ENCODE measurements at places on chromosomes 16 and 17. TPM values are rescaled to one million over a fixed set of nuclear protein-coding genes. Genes with fewer than 3 reads are reported as not detected.

DNA sequence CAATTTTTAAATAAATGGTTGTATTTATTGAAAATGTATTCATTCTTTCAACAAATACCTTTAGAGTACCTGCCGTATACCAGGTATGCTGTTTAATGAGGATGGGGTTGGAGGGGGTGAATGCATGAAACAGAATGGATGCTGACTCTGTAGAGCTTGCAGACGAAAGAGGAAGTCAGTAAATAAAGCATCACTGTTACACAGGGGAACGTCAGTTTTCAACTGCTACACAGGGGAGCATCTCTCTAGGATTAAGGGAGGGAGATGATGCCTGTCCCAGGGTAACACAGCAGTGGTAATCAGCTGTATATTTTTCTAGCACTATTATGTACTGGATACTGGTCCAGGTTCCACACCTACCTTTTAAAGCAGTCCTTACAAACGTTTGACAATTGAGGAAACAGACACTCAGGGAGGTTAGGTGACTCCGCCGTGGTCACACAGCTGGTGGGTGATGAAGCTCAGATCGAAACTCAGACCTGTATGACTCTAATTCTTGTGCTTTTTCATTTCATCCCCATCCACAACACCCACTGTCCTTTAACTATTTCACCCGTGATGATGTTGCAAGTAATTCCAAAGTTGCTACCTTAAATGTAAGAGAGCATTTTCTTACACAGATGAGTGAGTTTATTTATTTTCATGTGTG is 452.1 kb upstream of the HSBP1 start:
- H3K4me3 ChIP-seq: no peak overlapping the region
- no peaks in the 10 kb centered on the region for H3K27me3 ChIP-seq
- H3K4me1 ChIP-seq: 0 out of 2 replicates have a peak, but pooled peaks cover 7% of the 10 kb centered on the region
- H3K36me3 ChIP-seq: no peaks in the 10 kb centered on the region

- no peak overlapping the region for H3K27ac ChIP-seq
- DNase-seq: no peak
- no peaks in the 10 kb centered on the region for H3K36me3 ChIP-seq
Measured at GRCh38 chr17:48174833-48175523, 67.4 kb downstream of the SNX11 start.

The LRRC75A gene
- polyA plus RNA-seq: 0.54 TPM

- peak overlapping the region; percentile 36 for H3K27ac ChIP-seq
- H3K36me3 ChIP-seq: no peaks in the 10 kb centered on the region
- DNase-seq: peak; percentile 88
- peaks cover 15% of the 10 kb centered on the region for H3K4me1 ChIP-seq
Measured at GRCh38 chr17:1186214-1186820, 6.5 kb upstream of the ABR start.

The TNFRSF17 gene
- not detected for polyA plus RNA-seq

DNA sequence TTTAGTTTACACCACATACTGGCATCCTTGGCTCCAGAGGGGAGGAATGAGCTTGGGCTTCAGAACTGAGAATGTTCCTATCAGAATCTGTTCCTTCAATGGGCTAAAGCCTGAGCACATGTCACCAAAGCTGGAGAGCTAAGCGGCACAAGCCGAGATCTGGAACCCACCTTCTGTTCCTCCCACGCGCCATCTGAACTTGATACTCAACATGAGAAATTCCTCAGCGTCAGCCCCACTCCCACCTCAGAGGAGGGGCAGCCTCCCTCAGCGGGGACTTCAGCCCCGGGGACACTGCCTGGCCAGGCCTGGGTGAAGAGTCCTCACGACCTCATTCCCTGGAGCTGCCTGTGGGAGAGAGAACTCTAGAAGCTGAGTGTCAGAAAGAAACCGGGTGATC is 22.8 kb upstream of the SLC47A1 start:
- H3K27me3 ChIP-seq: no peaks in the 10 kb centered on the region
- no peaks in the 10 kb centered on the region for H3K36me3 ChIP-seq
- H3K4me1 ChIP-seq: no peaks in the 10 kb centered on the region
- H3K4me3 ChIP-seq: no peak overlapping the region
- no peak for DNase-seq

The TMIGD1 gene
- not detected for polyA plus RNA-seq

The CCL2 gene
- polyA plus RNA-seq: 115 TPM

DNA sequence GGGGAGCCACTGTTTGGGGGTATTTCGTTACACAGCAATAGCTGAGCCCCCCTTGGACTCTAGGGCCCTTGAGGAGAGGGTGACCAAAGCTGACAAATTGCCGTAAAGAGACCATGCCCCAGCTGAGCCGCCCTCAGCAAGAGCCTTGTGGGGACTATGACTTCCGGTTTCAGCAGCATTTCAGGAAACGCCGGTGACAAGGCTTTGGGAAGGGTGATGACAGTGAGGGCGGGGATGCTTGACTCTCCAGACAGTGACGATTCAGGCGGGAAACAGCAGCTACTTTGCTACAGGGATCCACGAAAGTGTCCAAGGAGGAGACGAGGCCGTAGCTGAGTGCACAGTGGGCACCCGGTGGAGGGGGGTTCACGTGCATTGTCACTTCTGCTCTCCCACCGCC is 360.8 kb downstream of the C16orf95 start:
- H3K4me3 ChIP-seq: no peak overlapping the region
- H3K27me3 ChIP-seq: peaks cover 31% of the 10 kb centered on the region
- DNase-seq: no peak
- H3K27ac ChIP-seq: no peak overlapping the region

- H3K27ac ChIP-seq: no peak overlapping the region
- no peak overlapping the region for H3K4me3 ChIP-seq
- no peaks in the 10 kb centered on the region for H3K4me1 ChIP-seq
Measured at GRCh38 chr17:45282683-45283644, 21.1 kb upstream of the SPATA32 start.

The FOXN1 gene
- not detected for polyA plus RNA-seq

The ZFPM1 gene
- polyA plus RNA-seq: 0.14 TPM

DNA sequence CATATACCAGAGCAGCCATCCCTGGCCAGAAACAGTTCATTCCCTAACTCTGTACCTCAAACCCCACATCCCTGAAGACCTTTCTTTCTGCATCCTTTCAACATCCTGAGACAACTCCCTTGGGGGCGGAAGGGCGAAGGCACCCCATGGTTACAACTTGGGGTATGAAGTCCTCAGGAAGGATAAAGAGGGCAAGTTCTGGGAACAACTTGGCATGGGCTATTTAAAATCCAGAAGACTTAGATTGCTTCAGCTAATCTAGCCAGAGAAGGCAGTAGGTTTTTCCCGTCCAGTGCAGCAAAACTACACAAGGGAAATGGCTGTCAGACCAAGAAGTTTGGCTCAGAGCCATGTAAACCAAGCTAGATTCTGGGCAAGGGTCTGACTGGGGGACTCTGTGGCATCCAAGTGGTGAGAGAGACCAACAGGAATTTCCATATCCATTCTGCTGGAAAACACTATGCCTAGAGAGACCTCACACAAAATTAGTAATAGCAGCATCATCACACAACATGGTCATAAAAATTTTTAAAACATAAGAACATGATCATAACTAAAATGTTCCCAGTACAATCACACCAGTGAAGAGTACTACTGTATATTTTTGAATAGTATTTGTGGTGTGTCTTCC is 113.2 kb downstream of the CDYL2 start:
- no peak overlapping the region for H3K4me3 ChIP-seq
- H3K27me3 ChIP-seq: no peaks in the 10 kb centered on the region
- H3K36me3 ChIP-seq: no peaks in the 10 kb centered on the region
- DNase-seq: peak; percentile 7
- H3K27ac ChIP-seq: no peak overlapping the region

- no peak for DNase-seq
- H3K27me3 ChIP-seq: no peaks in the 10 kb centered on the region
- 0 out of 2 replicates have a peak, but pooled peaks cover 3% of the 10 kb centered on the region for H3K36me3 ChIP-seq
- no peak overlapping the region for H3K27ac ChIP-seq
Measured at GRCh38 chr17:29430275-29430674, 40.1 kb downstream of the TAOK1 start.

The KRT12 gene
- polyA plus RNA-seq: not detected

DNA sequence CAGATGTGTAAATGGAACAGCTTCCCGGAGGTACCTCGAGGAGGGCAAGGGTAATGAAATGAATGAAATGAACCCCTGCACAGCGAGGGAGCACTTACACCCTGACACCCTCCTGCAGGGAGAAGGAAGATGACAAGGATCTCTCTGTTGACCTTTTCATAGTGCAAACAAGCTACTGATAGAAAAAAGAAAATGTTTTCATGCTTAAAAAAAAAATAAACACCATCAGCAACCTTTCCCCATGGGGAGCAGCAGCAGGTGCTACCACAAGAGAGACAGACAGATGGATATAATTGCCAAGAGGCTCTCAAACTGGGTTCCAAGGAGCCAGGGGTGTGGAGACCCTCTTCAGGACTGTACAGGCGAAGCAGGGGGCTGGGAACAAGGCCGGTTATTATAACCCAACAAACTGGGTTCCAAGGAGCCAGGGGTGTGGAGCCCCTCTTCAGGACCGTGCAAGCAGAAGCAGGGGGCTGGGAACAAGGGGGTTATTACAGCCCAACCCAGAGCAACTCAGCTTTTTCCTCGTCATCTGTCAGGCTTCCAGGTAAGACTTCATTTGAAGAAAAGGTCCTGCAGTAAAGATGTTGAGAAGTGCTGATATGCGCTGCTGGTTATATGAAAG is 718 bp upstream of the RPH3AL start:
- H3K27ac ChIP-seq: no peak overlapping the region
- H3K4me3 ChIP-seq: no peak overlapping the region
- H3K4me1 ChIP-seq: 0 out of 2 replicates have a peak, but pooled peaks cover 4% of the 10 kb centered on the region
- no peaks in the 10 kb centered on the region for H3K36me3 ChIP-seq
- H3K27me3 ChIP-seq: no peaks in the 10 kb centered on the region
- DNase-seq: no peak

DNA sequence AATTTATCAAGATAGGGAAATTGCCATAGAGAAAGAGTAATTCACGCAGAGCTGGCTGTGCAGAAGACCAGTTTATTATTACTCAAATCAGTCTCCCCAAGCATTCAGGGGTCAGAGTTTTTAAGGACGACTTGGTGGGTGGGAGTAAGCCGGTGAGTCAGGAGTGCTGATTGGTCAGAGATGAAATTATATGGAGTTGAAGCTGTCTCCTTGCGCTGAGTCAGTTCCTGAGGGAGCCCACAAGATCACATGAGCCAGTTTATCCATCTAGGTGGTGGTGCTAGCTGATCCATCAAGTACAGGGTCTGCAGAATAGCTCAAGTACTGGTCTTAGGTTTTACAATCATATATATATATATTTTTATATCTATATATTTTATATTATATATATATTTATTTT is 6.0 kb upstream of the AQP8 start:
- H3K27ac ChIP-seq: no peak overlapping the region
- H3K27me3 ChIP-seq: 0 out of 2 replicates have a peak, but pooled peaks cover 7% of the 10 kb centered on the region
- H3K4me3 ChIP-seq: no peak overlapping the region

Data from GM23248 (cell line).